GM13977 (cell line): ENCODE measurements at places on chromosomes 4 and X.

DNA sequence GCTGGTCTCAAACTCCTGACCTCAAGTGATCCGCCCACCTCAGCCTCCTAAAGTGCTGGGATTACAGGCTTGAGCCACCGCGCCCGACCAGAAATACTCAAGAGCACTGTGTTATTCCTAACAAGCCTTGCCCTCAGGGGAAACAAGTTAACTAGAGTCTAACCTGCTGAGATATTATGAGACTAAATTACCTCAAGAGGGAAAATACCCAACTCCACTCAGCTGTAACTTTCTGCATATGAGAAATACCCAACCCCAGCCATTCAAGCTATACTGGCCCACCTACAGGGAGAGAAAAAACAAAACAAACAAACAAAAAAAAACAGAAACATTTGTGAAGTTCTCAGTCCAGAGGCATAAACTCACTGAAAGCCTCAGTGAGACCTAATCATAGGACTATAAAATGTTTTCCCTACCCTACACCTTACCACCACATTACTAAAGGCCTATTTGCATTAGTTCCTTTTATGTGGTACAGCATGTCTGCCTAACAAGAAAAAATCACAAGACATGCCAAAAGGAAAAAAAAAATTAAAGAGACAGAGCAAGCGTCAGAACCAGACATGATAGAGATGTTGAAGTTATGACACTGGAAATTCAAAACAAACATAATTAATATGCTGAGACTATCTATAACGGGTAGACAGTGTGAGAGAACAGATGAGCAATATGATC, 876.0 kb downstream of the FSTL5 start:
- peak; percentile 47 for DNase-seq

DNA sequence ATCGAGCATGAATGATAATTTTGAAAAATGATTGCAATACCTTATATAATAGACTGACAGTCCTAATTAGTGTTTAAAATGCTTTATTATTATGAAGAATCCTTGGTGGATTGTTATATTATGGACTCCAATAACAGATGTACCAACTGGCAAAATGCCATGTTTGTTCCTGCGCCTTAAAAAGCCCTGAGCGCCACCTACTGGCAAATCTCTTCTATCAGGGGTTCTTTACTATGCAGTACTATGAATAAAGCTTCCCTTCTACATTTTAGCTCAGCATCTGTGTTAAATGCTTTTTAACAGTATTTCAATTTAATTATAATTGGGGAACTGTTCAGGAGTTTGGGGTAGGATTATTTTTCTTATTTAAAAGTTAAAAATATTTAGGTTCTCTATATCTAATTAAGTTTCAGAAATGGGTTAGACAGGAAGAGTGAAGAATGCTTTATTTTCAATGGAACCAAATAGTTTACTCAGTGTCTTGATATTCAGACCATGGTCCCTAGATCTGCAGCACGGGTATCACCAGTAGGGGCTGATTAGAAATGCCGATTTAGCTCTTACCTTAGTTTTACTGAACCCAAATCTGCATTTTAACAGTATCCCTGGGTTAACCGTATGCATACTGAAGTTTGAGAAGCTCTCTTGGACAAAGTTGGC, 20.0 kb downstream of the CFAP97 start:
- peak; percentile 56 for DNase-seq

GRCh38 chrX:30875957-30876356, 13.1 kb downstream of the TAB3 start:
- no peak for DNase-seq

DNA sequence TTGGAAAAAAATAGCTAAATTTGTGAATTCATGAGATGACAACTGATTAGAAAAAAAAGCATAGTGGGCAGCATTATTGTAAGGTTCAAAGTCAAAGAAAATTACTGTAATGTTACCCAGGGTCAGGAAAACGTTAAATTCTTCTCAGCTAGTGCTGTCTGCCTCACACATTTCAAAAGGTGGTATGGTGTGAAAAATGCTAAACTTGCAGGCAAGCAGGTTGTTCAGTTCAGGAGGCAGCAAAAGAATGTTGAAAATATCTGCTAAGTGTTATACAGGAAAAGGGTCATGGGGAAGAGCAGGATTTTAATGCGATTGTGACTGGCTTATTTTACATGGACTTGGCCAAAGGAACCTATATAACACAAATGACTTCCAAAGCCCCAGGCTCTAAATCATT, 232.5 kb upstream of the NDST3 start:
- DNase-seq: no peak

GRCh38 chr4:121885115-121885514, 14.8 kb upstream of the BBS7 start:
- DNase-seq: no peak

DNA sequence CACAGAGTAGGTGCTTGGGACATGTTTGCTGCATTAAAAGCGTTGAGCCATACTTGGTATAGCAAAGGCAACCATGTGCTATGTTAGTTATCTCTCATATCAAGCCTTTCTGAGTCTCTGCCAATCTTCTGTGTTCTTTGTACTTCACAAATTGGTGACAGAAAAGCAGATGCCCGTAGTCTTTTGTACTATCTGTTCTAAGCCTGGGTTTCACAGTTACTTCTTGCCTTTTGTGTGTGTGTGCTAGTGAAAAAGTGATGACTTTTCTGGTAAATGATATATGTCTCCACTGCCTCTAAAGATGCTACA, 16.1 kb upstream of the KLHL2 start:
- DNase-seq: no peak

- DNase-seq: peak; percentile 36
Measured at GRCh38 chrX:135114392-135114791, 5.9 kb downstream of the ETDB start.
